ENCODE measurements at places on chromosomes 6 and 20.

DNA sequence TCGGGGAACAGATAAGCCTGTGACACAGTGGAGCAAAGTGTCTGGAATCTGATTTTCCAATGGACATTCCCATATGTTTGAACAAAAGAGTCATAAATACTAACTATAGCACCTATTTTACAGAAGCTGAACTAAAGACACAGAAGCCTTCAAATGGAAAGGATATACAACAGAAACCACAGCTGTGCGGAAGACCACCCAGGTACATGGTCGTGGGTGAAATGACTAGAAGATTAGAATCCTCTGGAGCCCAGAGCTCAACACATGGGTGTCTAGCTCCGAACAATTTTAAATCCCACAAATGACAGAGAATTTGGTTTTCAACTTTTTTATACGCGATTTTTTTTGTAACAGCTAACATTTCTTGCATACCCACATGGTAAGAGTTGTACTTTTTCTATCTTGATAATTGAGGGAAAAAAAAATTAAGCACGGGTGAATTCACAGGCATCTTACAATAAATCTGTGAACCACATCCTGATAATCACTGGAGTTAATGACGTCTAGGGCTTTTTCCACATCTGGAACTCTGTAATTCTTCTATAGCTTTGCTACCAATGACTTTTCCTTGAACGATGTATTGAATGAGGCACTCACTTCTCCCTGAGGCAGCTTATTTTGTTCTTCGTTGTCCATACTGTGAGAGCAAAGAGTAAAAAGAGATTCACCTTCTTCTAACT, 271.1 kb upstream of the AGPAT4 start:
- H3K27ac ChIP-seq: no peak overlapping the region
- H3K27me3 ChIP-seq: no peaks in the 10 kb centered on the region
- H3K36me3 ChIP-seq: no peaks in the 10 kb centered on the region
- DNase-seq: no peak
- no peak overlapping the region for H3K4me3 ChIP-seq
- no peaks in the 10 kb centered on the region for H3K4me1 ChIP-seq

DNA sequence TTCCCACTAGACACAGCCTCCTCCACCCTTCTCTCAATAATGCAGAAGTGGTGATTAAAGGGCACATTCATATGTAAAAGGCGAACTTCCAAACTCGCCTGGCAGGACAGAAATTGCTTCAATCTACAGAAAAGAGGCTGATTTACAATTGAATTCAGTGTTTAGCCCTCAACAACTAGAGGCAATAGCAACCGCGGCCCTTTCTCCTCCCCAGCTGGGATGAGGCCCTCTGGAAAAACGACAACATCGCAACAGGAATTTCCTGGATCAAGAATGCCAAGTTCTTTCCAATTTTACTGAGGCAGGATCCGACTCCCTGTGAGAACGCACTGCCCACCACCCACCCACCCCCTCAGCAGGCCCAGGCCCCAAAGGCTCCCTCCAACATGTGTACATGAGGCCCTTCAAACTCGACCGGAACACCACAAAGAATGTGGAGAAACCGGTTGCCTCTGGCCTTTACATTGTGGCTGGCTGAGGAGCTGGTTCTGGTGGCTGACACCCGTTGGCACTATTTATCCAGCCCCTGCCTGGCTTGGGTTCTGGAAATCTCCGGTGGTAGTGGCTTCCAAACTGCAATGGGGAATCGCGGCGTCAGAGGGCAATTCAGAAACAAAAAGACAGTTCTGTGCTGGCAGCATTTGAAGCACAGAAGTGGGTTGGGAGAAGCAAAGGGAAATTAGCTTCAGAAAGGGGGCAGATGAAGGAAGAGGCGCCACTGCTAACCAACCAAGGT, 36.8 kb downstream of the ZMYND8 start:
- peaks cover 58% of the 10 kb centered on the region for H3K4me1 ChIP-seq
- peak overlapping the region; percentile 40 for H3K4me3 ChIP-seq
- H3K27ac ChIP-seq: peak overlapping the region; percentile 94
- peak; percentile 94 for DNase-seq
- H3K27me3 ChIP-seq: no peaks in the 10 kb centered on the region

GRCh38 chr6:23003671-23004467, 434.5 kb downstream of the HDGFL1 start:
- no peak for DNase-seq
- H3K27ac ChIP-seq: no peak overlapping the region
- H3K27me3 ChIP-seq: no peaks in the 10 kb centered on the region
- no peak overlapping the region for H3K4me3 ChIP-seq

DNA sequence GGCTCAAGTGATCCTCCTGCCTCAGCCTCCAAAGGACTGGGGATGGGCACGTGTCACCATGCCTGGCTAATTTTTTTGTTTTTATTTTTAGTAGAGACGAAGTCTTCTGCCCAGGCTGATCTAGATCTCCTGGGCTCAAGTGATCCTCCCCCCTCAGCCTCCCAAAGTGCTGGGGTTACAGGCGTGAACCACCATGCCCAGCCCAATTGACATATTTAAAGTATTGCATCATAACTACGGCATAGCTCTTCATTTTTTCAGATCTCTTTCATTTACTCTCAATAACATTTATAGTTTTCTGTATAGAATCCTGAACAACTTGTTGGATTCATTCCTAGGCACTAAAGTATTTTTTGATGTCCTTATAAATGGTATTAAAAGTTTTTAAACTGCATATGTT, 13.0 kb downstream of the SERPINB1 start:
- H3K27me3 ChIP-seq: no peaks in the 10 kb centered on the region
- no peak overlapping the region for H3K4me3 ChIP-seq
- H3K27ac ChIP-seq: no peak overlapping the region
- no peak for DNase-seq

DNA sequence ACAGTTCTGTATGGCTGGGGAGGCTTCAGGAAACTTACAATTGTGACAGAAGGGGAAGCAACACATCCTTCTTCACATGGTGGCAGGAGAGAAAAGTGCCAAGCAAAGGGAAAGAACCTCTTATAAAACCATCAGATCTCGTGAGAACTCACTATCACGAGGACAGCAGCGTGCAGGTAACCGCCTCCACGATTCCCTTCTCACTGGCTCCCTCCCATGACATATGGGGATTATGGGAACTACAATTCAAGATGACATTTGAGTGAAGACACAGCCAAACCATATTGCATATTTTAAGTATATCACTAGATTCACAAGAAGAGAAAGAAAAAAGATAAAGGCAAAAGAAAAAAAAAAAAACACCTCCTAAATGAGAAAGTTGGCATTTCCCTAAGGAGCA, 431.9 kb upstream of the RGS17 start:
- no peaks in the 10 kb centered on the region for H3K4me1 ChIP-seq
- H3K27me3 ChIP-seq: no peaks in the 10 kb centered on the region
- no peaks in the 10 kb centered on the region for H3K36me3 ChIP-seq
- no peak for DNase-seq

DNA sequence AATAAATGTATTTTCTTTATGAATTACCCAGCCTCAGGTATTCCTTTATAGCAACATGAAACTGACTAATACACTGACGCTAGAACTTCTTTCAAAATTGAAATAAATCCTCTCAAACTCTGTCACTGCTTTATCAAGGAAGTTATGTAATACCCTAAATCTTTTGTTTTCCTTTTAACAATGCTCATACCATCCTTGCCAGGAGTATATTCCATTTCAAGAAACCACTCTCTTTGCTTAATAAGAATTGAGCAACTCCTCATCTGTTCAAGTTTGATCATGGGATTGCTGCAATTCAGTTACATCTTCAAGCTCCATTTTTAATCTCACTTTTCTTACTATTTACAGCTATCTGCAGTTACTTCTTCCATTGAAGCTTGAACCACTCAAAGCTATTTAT, 707.6 kb upstream of the MARCKS start:
- H3K27ac ChIP-seq: no peak overlapping the region
- H3K36me3 ChIP-seq: no peaks in the 10 kb centered on the region
- no peaks in the 10 kb centered on the region for H3K4me1 ChIP-seq
- no peaks in the 10 kb centered on the region for H3K27me3 ChIP-seq
